ENCODE measurements at places on chromosomes 5 and 9.

GRCh38 chr9:124820698-124821623 is 32.3 kb upstream of the WDR38 start:
- DNase-seq = no peak

DNA sequence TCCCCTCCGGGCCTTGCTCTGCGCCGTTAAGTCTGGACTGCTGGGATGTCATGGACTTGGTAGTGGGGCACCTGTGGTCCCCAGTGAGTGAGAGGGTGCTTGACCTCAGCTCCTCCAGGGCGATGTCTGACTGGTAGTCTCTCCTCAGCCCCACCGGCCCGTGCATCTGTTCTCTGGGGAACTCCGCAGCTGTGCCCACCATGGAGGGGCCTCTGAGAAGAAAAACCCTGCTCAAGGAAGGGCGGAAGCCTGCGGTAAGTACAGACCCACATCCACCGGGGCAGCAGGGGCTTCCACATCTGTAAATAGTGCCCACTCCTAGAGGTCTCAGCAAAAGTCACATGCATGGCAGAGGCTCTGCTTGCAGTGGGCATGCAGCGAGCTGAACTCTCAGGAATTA is 52.6 kb upstream of the GARNL3 start:
- DNase-seq = no peak

GRCh38 chr9:84212246-84212645 is 128.3 kb downstream of the SLC28A3 start:
- no peak for DNase-seq

DNA sequence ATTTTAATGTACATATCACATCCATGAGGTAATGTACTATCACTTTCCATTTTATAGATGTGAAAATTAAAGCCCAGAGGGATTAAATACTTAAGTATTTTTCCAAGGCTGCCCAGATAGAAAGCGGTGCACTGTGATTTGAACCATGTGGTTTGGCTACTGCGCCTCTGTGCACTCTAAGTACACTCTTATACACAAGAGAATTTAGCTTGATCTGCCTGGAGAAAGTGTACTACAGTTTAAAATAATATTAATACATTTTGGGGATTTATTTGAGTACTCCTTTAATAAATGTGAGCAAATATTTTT is 360.4 kb upstream of the ACTBL2 start:
- no peak for DNase-seq

- DNase-seq = no peak
Observed at GRCh38 chr9:70303268-70303667, 44.5 kb downstream of the SMC5 start.
